Mesothelial cell of epicardium (in vitro differentiated cells): ENCODE measurements at places on chromosomes 1 and 21. TPM values are rescaled to one million over a fixed set of nuclear protein-coding genes. Genes with fewer than 3 reads are reported as not detected.

GRCh38 chr1:170075186-170075585 lies 691 bp upstream of the KIFAP3 start:
- DNase-seq = no peak

GRCh38 chr21:7917729-7918128 lies 2603.7 kb upstream of the TPTE start:
- no peak for DNase-seq

ZNF124 gene
- total RNA-seq = 114 to 115 TPM (median 115 TPM) in 3 replicates

GRCh38 chr1:114345930-114346479 lies 165.0 kb downstream of the TRIM33 start:
- DNase-seq = no peak

DNA sequence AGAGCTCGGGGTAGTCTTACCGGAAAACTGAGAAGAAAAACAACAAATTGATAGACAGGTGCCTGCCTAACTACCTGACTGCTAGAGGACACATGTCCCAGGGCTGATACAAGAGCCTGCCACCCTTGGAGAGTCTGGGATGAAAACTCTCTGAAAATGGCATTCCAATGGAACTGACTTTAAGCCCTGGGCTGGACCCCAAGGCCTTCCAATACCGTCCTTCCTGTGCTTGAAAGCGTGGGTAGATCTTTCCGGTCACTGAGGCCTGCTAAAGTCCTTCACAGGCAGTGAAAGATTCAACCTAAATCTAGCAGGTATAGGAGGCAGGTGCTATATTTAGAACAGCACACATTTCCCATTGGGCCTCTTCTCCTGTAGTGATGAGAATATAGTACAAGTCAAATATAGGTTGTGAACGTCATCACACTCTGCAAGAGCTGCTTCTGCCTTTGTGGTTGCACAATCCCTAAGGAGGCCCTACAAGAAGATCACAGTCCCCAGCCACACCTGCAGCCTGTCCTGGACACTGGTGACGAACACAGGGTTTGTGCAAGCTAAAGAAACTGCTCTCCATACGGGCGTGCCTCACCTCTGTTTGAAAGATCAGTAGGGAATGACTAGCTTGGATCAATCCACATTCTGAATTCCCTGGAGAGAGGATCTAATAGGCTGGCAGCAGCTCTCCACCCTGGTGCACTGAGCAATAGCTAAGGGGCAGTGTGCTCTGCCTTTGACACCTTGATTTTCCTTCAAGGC lies 876 bp upstream of the CHML start:
- DNase-seq = no peak

- no peak for DNase-seq
Observed at GRCh38 chr1:23779826-23780371, 1.7 kb downstream of the PITHD1 start.

FCRL6 gene
- 0.60 to 0.62 TPM (median 0.61 TPM) in 3 replicates for total RNA-seq

DNA sequence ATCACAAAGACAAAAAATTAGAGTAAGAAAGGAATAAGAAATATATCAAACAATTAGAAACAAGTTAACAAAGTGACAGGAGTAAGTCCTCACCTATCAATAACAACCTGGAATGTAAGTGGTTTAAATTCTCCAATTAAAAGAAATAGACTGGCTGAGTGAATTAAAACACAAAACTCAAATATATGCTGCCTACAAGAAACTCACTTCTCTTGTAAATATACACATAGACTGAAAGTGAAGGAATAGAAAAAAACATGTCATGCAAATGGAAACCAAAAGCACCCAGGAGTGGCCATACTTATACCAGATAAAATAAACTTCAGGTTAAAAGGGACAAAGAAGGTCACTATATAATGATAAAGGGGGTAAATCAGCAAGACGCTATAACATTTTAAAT lies 43.2 kb upstream of the NUF2 start:
- no peak for DNase-seq

FMO1 gene
- 0.23 TPM in 1 of 3 replicates, not detected in the others for total RNA-seq

GRCh38 chr1:36346741-36347370 lies 23.4 kb upstream of the EVA1B start:
- no peak for DNase-seq

DNA sequence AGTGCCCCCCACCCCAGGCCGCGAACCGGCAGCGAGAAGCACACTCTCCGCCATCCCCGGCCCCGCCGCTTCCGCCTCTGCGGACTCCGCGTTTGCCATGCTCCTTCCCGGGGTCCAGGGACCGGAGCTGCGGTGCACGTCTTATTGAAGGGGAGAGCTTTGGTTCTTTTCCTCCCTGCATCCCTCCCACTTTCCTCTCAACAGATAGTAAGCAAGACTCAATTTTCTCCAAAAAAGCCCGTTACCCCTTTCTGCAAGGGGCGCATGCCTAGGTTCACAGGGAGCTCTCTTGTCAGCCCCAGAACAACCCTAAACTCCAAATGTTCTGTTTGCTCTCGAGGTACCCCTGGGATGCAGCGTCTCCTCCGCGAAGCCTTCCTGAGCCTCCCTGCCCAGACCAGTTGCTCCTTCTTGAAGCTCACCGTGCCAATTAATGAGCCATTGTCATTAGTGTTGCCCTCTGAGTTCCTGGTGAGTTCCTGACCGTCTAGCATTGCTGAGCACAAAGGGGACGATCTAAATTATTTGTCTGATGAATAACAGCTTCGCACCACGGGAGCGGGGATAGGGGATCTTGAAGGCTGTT lies 8.1 kb downstream of the FOXD3 start:
- DNase-seq = no peak

DNA sequence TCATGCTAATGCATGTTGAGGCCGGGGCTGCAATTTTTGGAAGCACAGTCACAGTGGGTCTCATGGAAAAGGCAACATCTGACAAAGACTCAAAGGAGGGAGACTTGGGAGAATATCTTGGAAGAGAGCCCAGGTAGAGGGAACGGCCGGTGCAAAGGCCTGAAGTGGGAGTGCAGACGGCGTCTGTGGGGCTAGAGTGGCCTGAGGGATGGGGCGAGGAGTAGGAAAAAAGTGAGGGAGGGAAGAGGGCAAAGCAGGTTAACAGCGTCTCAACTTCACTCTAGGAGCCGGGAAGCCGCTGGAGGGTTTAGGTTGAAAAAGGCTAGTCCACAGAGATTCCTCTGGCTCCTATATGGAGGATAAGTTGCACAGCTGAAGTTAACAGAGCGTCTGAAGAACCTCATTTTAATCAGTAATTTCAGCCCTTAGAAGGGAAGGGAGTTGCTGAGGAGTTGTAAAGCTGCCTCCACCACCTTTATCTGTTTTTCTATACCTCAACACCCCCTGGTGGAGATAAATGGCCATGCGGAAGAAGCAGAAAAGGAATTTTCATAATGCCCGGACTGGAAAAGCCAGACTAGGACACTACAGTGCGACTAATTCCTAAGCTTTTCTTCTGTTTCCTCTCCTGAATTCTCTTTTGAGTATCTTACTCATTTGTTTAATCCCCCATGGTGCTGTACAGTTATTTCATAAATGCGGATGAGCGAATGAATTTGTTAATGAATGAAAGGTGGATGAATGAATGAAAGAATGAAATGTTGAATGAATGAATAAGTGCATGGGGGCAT lies 78.7 kb upstream of the ZNF281 start:
- no peak for DNase-seq

GRCh38 chr1:223417903-223418663 lies 24.9 kb downstream of the CCDC185 start:
- no peak for DNase-seq

- no peak for DNase-seq
Observed at GRCh38 chr1:206814716-206815341, 42.5 kb upstream of the IL10 start.

GRCh38 chr1:240663169-240663879 lies 51.4 kb upstream of the GREM2 start:
- DNase-seq = no peak

GRCh38 chr1:89659322-89660081 lies 26.6 kb downstream of the LRRC8C start:
- DNase-seq = no peak

IL12RB2 gene
- total RNA-seq = 0.34 to 0.43 TPM in 2 of 3 replicates, not detected in the other

BCL2L15 gene
- 0.27 to 1.1 TPM (median 0.55 TPM) in 3 replicates for total RNA-seq

CNR2 gene
- not detected in 3 replicates for total RNA-seq

DNA sequence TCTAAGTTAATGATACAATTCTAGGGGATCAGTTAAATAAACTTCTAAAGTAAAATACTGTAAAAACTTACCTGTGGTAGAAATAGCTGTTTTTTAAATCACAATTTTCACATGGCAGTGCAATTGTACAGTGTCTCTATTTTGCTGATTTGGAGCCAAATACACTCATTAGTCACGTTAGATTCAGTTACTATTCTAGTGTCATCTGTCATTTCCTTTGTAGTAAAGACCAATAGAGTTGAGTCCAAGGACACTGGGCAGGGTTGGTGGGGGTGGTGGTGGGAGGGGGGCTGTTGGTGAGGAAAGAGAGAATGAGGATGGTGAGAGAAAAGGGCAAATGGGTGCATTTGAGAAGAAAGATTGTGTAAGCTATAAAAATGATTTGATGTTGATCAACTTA lies 33.6 kb downstream of the CD55 start:
- no peak for DNase-seq

DNA sequence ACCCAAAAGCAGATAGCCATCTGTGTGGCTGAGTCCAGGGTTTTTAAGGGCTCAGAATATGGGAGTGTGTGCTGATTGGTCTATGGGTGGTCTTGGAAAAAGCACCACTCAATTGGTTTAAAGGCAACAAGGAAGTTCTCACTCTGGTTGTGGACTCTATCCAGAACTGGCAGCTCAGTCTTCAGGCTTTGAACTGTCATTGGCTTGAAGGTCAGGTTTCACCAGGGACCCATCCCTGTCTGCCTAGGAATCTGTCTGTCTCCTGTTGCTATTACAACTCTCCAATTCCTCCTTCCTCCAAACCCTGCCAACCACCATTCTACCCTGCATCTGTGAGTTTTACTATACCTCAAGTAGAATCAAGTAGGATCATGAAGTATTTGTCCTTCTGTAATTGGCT lies 341.7 kb upstream of the ADGRL2 start:
- no peak for DNase-seq

- no peak for DNase-seq
Observed at GRCh38 chr1:55071477-55071876, 32.1 kb downstream of the PCSK9 start.

THEM5 gene
- total RNA-seq = not detected in 3 replicates

GRCh38 chr21:41869771-41870170 lies 9.4 kb downstream of the PRDM15 start:
- DNase-seq = no peak

DNA sequence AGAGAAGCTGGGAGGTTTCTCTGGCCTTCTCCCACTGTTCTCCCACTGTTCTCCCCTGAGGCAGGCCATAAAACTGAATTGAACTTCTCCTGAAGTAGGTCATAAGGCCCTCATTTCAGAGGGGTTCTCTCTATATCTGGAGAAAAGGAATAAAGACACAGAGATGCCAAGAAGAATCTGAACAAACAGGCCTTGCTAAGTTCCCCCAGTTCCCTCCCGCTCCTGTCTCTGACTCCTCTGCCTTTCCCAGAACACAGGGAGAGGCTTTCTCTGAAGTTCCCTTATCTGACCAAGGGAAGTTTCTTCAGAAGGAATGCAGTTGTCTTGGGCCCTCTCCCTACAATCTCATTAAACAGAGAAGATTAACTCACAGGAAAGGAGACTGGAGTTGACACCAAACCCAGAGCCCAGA lies 83.4 kb downstream of the SLC16A1 start:
- DNase-seq = no peak

- no peak for DNase-seq
Observed at GRCh38 chr1:84156210-84156621, 12.1 kb downstream of the PRKACB start.

PHTF1 gene
- 22.9 to 26.7 TPM (median 24.2 TPM) in 3 replicates for total RNA-seq

- no peak for DNase-seq
Observed at GRCh38 chr21:44533891-44534627, 5.9 kb downstream of the KRTAP10-1 start.

DNA sequence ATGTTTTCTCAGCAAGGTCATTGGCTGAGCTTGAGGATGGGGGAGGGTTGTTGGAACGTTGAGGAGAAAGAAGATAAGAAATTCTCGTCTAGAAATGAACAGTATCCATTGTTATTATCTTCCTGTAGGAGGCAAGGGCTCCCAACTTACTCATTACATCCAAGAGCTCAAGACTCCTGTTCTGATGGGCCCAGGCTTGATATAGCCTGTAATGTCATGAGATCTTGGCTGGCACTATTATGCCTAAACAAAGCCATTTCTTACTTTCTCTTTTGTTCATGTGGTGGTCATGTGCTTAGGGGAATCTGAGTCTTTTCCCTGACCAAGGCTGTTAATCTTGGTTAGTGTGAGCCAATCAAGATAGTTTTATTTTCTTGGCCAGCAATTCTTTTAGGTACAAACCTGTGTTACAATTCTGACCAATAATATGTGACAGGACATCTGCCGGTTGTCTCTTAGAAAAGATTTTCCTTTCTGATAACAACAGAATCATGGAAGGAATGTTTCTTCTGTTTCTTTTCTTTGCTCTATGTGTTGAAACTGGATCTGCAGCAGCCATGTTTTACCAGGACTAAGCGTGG lies 15.2 kb upstream of the IGSF3 start:
- DNase-seq = no peak

ANKRD34A gene
- 0.86 to 1.9 TPM (median 0.94 TPM) in 3 replicates for total RNA-seq

- DNase-seq = no peak
Observed at GRCh38 chr1:231639819-231640218, 13.2 kb downstream of the DISC1 start.

- DNase-seq = no peak
Observed at GRCh38 chr1:171948511-171948910, 107.2 kb downstream of the DNM3 start.

LHX8 gene
- 0.20 to 0.36 TPM (median 0.20 TPM) in 3 replicates for total RNA-seq

GRCh38 chr1:14686701-14687100 lies 88.2 kb downstream of the KAZN start:
- DNase-seq = no peak

CFH gene
- total RNA-seq = 8.7 to 11.4 TPM (median 8.8 TPM) in 3 replicates

LRRC53 gene
- not detected in 3 replicates for total RNA-seq

- DNase-seq = no peak
Observed at GRCh38 chr21:34630536-34631143, 15.7 kb upstream of the RCAN1 start.

ABCD3 gene
- total RNA-seq = 38.2 to 40.6 TPM (median 38.2 TPM) in 3 replicates

DNA sequence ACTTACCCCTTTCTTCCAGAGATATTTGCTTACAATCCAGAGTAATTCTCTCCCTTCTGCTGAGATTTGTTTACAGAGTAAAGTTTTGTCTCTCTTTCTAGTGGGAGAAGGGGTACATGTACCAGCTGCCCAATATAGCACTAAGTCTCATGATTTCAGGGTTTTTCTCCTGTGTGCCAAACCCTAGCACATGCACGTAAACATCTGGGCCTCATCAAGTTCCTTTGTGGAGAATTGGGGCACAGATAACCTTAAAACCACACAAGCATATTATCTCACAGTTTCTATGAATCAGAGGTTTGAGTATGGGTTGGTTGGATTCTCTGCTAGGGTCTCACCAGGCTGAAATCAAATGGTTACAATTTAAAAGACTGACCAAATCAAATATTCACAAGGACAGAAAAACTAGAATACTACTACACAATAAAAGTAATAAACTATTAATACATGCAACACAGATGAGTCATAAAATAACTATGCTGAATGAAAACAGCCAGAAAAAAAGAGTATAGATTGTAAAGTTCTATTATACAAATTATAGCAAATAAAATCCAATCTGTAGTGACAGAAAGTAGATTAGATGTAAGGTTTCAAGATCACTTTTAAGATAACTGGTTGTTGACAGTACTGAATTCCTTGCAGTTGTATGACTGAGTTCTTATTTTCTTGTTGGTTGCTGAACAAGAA lies 347.4 kb upstream of the PTBP2 start:
- DNase-seq = no peak
